ENCODE measurements at places on chromosomes 16 and 17.

DNA sequence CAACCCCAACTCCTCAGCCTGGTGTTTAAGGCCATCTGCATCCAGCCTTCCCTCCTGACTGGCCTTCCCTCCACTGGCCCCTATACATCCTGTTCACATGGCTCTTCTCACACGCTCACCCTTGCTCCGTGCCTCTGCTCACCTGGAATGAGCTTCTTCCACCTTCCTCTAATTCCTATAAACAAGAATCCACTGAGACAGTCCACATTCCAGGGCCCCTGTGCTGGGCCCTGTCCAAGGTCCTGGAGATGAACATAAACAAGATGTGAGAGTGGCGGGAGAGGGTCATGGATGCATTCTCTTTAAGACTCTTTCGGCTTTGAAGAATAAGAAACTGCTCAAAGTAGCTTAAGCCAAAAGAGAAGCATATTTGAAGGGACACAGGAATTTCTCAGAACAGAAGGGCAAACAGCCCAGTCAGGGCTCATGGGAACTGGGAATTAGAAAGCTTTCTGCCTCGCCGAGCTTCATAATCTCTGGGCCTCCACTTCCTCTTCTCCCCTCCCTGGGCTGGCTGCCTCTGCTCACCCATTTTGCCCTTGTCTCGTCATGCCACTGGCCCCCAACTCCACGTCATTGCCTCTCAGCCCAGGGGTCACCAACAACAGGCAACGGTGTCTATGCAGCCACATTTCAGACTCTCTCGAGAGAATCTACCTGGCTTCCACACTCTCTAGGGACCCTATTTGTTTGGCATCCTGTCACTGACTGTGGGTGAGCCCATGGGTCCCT, 13.5 kb downstream of the SPPL2C start:
- H3K4me1 ChIP-seq, result peaks cover 6% of the 10 kb centered on the region
- H3K27me3 ChIP-seq, result peaks cover 15% of the 10 kb centered on the region
- H3K36me3 ChIP-seq, result no peaks in the 10 kb centered on the region
- H3K4me3 ChIP-seq, result no peak overlapping the region

- H3K4me1 ChIP-seq, result peaks cover 13% of the 10 kb centered on the region
- DNase-seq, result no peak
Measured at GRCh38 chr16:86080131-86080875, 181.3 kb downstream of the IRF8 start.

DNA sequence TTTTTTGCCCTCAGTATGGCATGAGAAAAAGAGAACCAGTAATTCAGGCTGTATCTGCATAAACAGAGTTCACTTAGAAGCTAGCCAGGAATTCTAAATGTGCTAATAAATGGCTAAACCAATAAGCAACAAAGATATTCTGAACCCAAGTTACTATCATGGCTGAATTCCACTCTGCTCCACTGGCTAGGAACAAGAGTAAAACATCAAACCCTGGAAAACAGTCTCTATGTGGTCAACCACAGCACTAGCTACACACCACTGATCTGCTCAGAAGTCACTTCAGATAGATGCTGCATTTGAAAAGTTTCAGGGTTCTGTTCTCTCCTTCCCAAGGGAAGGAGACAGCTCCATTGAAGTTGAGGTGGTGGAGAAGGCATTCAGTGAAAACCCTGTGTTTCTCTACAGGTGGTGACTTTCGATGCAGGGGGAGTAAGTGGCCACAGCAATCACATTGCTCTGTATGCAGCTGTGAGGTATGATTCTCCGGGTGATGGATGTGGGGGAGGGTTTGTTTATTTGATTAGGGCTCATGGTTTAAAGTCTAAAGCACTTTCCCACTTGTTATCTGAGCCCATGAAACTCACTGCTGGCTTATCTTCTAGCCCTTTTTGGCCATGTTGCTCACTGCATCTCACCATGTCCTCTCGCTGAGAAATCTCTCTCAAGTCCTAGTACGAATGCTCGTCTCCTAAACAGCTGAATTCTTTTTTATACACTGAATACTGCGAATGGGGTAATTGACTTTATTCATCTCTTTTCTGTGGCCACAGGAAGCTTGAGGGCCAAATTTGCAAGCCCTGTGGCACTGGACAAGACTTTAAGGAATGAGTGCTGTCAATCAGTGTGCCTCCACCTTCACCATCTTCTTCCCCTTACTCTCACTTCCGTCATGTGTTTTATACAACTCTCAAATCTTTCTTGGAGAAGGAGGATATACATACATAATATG, 39.9 kb downstream of the CENPV start:
- no peak overlapping the region for H3K4me3 ChIP-seq
- no peak for DNase-seq
- H3K4me1 ChIP-seq, result peaks cover 16% of the 10 kb centered on the region
- H3K27ac ChIP-seq, result no peak overlapping the region

DNA sequence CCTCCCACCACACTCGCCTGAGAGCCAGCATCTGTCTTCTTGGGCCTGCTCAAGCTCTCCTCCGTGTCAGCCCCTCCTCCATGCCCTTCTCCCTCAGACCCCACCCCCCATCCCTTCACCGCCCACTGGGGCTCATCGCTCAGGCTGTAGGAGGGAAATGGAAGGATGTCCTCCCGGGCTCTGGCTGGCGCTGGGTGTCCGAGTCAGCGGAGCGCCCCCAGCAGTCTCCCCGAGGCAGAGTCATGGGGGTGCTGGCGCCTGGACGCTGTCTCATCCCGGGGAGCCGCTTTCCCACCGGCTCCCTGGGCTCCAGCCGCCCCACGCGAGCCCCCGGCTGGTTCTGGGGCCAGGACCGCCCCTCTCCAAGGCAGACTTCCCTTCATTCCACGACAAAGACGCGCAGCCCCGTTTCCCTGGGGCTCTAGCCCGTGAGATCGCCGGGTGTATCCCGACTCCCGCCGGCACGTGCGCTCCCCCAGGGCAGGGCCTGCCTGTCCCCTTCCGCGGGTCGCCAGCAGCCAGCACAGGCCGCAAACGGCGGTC, 428 bp upstream of the ANTKMT start:
- DNase-seq, result peak; percentile 39
- H3K4me1 ChIP-seq, result peaks cover 21% of the 10 kb centered on the region
- peak overlapping the region; percentile 84 for H3K27ac ChIP-seq
- H3K4me3 ChIP-seq, result peak overlapping the region; percentile 91
- no peaks in the 10 kb centered on the region for H3K36me3 ChIP-seq

DNA sequence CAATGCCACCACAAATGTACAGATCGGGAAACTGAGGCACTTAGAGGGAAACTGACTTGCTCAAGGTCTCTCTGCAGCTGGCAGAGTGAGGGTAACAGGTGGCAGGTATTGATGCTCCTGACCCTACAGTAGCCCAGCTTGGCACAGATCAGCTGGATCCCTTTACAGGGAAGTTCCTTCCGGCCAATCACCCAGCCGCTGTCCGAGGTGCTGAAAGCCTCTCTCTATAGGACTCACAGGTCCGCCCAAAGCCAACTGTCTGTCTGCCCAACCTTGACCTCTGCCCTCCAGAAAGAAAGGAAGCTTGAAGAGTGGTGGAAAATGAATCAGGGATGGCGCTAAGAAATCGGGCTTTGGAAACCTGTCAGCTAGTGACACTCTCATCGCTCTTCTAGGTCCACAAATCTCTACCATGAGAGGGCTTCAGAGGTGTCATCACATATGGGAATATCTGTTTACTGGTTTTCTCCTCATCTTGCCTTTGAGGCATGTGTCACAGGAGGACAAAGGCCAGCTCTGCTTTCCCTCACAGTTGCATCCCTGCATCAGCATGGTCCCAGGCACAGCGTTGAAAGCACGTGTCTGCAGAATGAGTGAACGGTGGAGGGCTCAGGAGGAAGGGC, 246.2 kb downstream of the KATNIP start:
- peaks cover 13% of the 10 kb centered on the region for H3K27me3 ChIP-seq
- no peak overlapping the region for H3K4me3 ChIP-seq
- no peak overlapping the region for H3K27ac ChIP-seq
- no peaks in the 10 kb centered on the region for H3K36me3 ChIP-seq

DNA sequence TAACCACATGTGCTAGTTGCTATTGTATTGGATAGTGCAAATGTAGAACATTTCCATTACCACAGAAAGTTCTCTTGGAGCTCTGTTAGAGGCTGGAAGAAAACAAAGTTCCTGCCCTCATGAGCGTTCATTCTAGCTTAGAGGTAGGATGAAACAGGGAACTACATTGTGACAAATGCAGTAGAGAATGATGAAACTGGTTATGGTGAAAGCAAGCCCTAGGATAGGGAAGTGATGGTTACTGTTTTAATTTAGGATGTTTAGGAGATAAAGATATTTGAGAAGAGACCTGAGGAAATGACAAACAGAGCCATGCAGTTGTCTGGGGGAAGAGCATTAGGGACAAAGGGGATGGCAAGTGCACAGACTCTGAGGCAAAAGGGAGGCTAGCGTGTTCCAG, 50.7 kb downstream of the AATF start:
- DNase-seq, result no peak
- no peak overlapping the region for H3K4me3 ChIP-seq
- H3K27ac ChIP-seq, result no peak overlapping the region
- H3K4me1 ChIP-seq, result peaks cover 8% of the 10 kb centered on the region

DNA sequence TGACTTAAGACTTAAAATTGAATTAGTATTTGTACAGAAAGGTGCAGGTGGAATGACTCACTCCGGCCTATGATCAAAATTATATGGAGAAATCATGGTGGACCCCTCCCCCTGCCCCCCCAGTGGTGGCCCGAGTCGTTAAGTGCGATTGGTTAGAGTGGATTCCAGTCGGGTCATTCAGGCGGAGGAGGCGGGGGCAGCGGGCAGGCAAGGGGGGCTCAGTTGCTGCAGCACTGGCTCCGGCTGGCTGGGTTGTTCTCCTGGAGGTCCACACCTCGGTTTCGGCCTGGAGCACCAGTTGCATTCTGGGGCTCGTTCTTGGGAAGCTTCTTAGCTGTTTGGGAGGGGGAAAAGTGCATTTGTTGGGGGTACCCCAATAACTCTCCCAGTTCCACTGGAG, 3.0 kb downstream of the HSPB9 start:
- peaks cover 8% of the 10 kb centered on the region for H3K4me1 ChIP-seq
- peaks cover 7% of the 10 kb centered on the region for H3K27me3 ChIP-seq
- DNase-seq, result no peak

- DNase-seq, result no peak
- peak overlapping the region; percentile 76 for H3K27ac ChIP-seq
- no peaks in the 10 kb centered on the region for H3K36me3 ChIP-seq
- H3K27me3 ChIP-seq, result peaks cover 7% of the 10 kb centered on the region
Measured at GRCh38 chr17:16352667-16353316, 477 bp downstream of the CENPV start.

GRCh38 chr17:78230996-78231935, at the start of gene TMEM235:
Gene TMEM235, plus strand, starts transcription at chr17:78231631. Its CDS starts 393 bp downstream, at chr17:78232024.
- peaks cover 33% of the 10 kb centered on the region for H3K27me3 ChIP-seq
- no peaks in the 10 kb centered on the region for H3K36me3 ChIP-seq
- no peak for DNase-seq
- no peak within 1 kb of the TSS for H3K4me3 ChIP-seq

DNA sequence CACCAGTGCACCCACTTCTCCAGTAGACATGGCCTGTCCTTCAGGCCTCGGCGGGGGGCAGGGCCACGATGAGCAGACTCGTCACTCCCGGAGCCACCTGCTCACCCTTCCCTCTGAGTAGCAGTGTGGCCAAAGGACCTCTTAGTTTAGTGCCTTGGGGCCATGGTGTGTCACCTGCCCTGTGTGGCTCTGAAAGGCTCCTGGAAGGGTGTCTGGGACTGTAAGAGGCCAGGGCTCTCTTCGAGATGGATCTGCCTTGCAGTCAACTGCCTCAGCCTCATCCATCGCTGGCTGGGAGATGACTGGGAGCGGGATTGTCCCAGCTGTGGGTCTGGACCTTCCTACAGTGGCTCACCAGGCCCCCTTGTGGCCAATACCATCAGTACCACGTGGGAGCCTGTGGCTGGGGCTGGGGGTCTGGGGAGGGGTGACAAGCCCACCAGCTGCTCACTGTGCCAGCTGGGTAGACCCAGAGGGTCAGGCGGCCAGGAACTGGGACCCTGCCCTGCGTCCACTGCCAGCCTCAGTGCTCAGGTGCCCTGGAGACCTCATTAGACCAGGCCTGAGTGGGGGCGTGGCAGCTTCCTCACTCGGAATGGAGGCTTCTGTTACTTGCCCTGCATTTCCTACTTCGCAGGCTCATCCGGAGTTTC, 133.4 kb downstream of the OR1D5 start:
- H3K4me1 ChIP-seq, result peaks cover 17% of the 10 kb centered on the region
- H3K27me3 ChIP-seq, result peaks cover 2% of the 10 kb centered on the region
- no peak for DNase-seq
- peaks cover 20% of the 10 kb centered on the region for H3K36me3 ChIP-seq

GRCh38 chr16:57372372-57373116, at the start of gene CX3CL1:
Gene CX3CL1, plus strand, starts transcription at chr16:57372490. Its CDS starts 79 bp downstream, at chr16:57372569.
- peak; percentile 21 for DNase-seq
- H3K4me1 ChIP-seq, result peaks cover 4% of the 10 kb centered on the region
- H3K36me3 ChIP-seq, result no peaks in the 10 kb centered on the region
- no peak within 1 kb of the TSS for H3K4me3 ChIP-seq

- H3K27ac ChIP-seq, result no peak overlapping the region
- peaks cover 42% of the 10 kb centered on the region for H3K4me1 ChIP-seq
- peaks cover 11% of the 10 kb centered on the region for H3K36me3 ChIP-seq
- DNase-seq, result no peak
- no peak overlapping the region for H3K4me3 ChIP-seq
- H3K27me3 ChIP-seq, result no peaks in the 10 kb centered on the region
Measured at GRCh38 chr16:53755026-53755910, 51.3 kb downstream of the FTO start.

- DNase-seq, result no peak
- no peaks in the 10 kb centered on the region for H3K27me3 ChIP-seq
- H3K36me3 ChIP-seq, result no peaks in the 10 kb centered on the region
- H3K27ac ChIP-seq, result 0 out of 2 replicates have a peak overlapping the region, but pooled peaks have one; percentile 92
Measured at GRCh38 chr17:36599546-36600250, 1.7 kb upstream of the MRM1 start.

- H3K27ac ChIP-seq, result peak overlapping the region; percentile 77
- H3K36me3 ChIP-seq, result peaks cover 13% of the 10 kb centered on the region
- peak; percentile 68 for DNase-seq
- no peaks in the 10 kb centered on the region for H3K27me3 ChIP-seq
- H3K4me3 ChIP-seq, result peak overlapping the region; percentile 31
- H3K4me1 ChIP-seq, result peaks cover 58% of the 10 kb centered on the region
Measured at GRCh38 chr17:19263641-19264051, 26.5 kb downstream of the EPN2 start.

GRCh38 chr17:6241996-6242395, 171.8 kb downstream of the WSCD1 start:
- no peak overlapping the region for H3K27ac ChIP-seq
- no peaks in the 10 kb centered on the region for H3K4me1 ChIP-seq
- DNase-seq, result no peak
- peaks cover 25% of the 10 kb centered on the region for H3K27me3 ChIP-seq
- no peak overlapping the region for H3K4me3 ChIP-seq

- peaks cover 88% of the 10 kb centered on the region for H3K4me1 ChIP-seq
- H3K36me3 ChIP-seq, result no peaks in the 10 kb centered on the region
- peak overlapping the region; percentile 79 for H3K4me3 ChIP-seq
- peaks cover 4% of the 10 kb centered on the region for H3K27me3 ChIP-seq
- H3K27ac ChIP-seq, result peak overlapping the region; percentile 97
Measured at GRCh38 chr16:72989579-72990551, 58.1 kb downstream of the ZFHX3 start.

GRCh38 chr16:67661101-67661761, 471 bp downstream of the PARD6A start:
- peak overlapping the region; percentile 61 for H3K27ac ChIP-seq
- DNase-seq, result peak; percentile 53
- H3K27me3 ChIP-seq, result 0 out of 2 replicates have a peak, but pooled peaks cover 2% of the 10 kb centered on the region
- H3K36me3 ChIP-seq, result no peaks in the 10 kb centered on the region
